ENCODE measurements at places on chromosomes 7 and 10. TPM values are rescaled to one million over a fixed set of nuclear protein-coding genes. Genes with fewer than 3 reads are reported as not detected.

Gene CYP2W1
- 2.3 TPM for total RNA-seq

Gene NEUROG3
- total RNA-seq, result 1.1 TPM

Gene CXCL12
- total RNA-seq, result 6.7 TPM

Gene SPDYE11
- not detected for total RNA-seq

Gene PRXL2A
- 42.5 TPM for total RNA-seq

Gene LMOD2
- total RNA-seq, result not detected

Gene ARL4A
- total RNA-seq, result 35.5 TPM

Gene NME8
- total RNA-seq, result not detected

Gene ZC3HAV1L
- total RNA-seq, result 10.9 TPM
